SW 1271 (cell line): ENCODE measurements at places on chromosomes 1 and 21.

GRCh38 chr1:81165963-81166362, 634.8 kb upstream of the ADGRL2 start:
- DNase-seq, result no peak

GRCh38 chr1:27543284-27543683, 53.3 kb upstream of the WASF2 start:
- DNase-seq, result no peak

DNA sequence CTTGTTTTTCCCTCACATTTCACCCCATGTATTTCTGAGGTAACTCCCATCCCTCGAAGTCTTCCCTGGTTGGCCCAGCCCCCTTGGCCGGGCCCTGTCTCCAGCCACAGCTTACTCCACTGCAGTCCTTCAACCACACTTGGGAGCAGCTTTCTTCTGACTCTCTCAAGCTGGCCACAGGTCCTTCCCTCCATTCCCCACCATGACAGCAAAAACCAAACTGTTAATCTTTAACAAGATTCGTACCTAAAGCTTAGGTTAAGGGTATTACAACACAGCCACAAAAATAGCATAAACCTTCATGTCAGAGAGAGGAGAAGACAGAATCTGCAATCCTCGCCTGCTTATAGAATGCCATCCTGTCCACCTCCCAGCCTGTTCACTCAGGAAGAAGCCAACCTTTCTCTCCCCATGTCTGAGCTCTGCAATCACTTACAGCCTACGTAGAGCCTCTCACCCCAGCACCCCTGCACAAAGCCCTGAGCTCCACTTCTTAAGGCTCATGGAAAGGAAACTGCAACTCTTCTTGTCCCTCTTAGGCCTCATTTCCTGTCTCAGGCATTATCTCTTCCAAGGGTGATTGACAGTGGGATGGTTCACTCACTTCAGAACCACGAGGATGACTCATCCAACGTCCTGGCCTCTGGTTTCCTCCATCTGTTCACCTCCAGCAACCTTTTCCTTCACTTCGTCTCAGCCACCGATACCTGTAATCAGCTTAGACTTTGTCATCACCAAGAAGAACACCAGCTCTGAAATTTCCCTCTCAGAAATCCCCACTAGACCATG, 72.8 kb downstream of the CD2 start:
- no peak for DNase-seq

DNA sequence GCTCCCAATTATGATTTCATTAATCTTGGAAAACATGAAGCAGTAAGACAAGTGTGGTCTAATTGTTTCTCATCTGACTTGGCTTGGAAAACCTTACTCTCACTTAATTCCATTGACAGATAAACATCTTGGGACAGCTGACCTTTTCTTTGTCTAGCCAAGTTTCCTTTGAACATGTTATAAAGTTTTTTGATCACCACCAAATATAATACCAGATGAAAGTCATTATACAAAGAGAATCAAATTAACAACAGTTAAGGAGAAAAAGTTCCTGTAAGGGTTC, 50.2 kb downstream of the ALG14 start:
- DNase-seq, result no peak

- no peak for DNase-seq
Measured at GRCh38 chr1:218787826-218788225, 385.9 kb upstream of the LYPLAL1 start.

- no peak for DNase-seq
Measured at GRCh38 chr1:170661646-170662411, 2.1 kb upstream of the PRRX1 start.

DNA sequence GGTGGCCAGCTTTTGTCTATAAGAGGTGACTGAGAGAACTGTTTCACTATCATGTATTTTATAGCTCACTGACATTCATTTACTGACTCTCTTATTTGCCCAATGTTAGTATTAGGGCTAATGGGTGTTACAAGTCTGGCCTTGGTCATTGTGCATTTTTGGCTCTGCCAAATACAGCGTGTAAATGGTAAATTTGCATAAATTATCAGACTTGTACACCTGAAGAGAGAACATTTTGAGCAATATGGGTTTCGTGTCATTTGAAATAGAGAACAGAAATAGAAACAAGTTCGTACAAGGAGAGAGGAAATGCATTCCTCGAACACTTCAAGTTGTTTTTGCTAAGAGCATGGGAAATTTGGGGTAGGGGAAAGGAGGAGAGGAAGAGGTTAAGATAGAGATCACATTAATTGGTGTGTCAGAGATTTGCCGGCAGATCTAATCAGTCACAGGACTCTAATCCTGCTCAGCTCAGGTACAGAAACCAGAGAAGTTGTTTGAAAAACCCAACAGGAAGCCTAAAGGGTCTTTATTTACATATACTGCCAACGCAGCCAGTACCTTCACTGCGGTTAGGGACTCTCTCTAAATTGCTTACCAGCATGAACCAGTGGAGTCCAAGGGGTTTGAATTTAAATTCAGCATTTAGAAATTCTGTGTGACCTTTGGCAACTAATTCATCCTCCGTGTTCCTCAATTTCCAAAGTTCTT, 261.5 kb downstream of the GPATCH2 start:
- DNase-seq, result no peak

DNA sequence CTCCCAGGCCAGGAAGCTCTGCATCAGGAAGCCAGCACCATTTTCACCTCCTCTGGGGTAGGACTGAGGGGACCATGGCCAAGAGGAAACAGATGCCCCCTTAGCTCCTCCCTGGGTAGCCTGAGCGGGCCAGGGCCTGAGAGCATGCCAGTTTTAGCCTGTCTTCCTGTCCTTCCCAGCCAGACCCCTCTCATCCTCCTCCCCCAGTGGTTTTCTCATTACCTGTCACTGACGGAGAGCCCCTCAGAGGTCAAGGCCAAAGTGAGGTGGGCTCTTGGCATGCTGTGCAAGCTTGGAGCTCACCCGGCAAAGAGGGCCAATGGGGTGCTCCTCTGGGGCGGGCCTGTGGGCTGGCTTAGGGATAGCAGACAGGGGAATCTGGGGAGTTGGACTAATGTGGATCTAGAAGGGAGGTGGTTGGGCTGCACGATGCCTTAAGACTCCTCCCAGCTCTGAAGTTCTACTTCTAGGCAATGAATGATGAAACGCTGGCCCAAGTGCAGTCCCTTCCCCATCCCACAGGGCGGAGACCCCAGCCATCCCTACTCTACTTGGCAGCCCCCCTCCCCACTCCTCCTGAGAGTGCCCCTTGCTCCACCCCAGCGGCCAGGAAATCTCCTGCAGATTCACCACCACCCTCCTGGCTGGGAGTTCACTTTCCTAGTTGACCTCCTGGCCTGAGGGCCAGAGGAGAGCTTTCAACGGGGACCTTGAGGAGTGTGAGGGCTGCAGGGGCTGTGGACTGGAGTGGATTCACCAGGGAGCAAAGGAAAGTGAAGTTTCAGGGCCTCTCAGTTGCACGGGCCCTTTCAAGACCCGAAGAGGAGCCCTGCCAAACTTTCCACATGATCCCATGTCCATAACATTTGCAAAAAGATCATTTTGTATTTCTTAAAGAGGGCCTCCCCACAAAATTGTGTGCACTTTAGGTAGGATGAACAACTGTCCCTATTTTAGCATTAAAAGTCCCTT, 9.4 kb upstream of the LMNA start:
- no peak for DNase-seq

GRCh38 chr1:243667591-243667990, 182.5 kb downstream of the AKT3 start:
- DNase-seq, result no peak

- DNase-seq, result no peak
Measured at GRCh38 chr1:246639732-246640131, 73.5 kb downstream of the CNST start.

- DNase-seq, result no peak
Measured at GRCh38 chr1:57124768-57125446, 159.1 kb upstream of the C8B start.

DNA sequence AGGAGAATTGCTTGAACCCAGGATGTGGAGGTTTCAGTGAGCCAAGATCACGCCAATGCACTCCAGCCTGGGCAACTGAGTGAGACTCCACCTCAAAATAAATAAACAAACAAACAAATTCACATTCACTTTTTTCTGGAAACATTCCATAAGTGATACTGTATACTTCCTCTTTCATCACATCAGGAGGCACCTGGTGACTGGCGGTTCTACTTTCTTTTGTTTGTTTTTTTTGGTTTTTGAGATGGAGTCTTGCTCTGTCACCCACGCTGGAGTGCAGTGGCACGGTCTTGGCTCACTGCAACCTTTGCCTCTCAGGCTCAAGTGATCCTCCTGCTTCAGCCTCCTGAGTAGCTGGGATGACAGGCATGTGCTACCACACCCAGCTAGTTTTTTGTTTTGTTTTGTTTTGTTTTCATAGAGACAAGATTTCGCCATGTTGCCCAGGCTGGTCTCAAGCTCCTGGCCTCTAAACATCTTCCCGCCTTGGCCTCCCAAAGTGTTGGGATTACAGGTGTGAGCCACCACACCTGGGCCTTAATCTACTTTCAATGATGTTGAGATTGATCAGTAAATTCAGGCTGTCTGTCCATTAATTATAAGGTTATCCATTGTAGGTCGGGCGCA, 10.7 kb downstream of the HAPLN2 start:
- DNase-seq, result no peak

- DNase-seq, result no peak
Measured at GRCh38 chr1:239619190-239619589, 232.8 kb downstream of the CHRM3 start.

DNA sequence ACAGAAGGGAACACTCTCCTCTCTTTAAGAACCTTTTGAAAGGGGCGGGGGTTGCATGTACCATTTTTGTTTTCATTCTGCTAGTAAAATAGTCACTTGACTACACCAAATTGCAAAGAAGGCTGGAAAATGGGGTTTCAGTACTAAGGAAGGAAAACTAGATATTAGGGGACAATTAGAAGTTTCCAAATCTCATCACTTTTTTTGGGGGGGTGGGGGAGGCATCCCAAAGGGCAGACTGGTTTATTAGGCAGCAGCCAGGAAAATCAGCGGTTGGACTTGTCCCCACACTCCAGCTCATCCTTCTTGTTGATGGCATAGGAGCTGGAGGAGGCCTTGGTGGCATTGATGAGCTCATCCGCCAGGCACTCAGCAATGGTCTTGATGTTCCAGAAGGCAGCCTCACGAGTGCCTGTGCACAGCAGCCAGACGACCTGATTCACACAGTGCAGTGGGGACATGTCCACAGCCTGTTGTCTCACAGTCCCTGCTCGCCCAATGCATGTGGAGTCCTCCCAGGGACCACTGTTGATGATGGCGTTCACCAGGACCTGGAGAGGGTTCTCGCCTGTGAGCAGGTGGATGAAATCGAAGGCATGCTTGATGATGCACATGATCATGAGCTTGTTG, 1.7 kb upstream of the TMEM50B start:
- DNase-seq, result no peak

DNA sequence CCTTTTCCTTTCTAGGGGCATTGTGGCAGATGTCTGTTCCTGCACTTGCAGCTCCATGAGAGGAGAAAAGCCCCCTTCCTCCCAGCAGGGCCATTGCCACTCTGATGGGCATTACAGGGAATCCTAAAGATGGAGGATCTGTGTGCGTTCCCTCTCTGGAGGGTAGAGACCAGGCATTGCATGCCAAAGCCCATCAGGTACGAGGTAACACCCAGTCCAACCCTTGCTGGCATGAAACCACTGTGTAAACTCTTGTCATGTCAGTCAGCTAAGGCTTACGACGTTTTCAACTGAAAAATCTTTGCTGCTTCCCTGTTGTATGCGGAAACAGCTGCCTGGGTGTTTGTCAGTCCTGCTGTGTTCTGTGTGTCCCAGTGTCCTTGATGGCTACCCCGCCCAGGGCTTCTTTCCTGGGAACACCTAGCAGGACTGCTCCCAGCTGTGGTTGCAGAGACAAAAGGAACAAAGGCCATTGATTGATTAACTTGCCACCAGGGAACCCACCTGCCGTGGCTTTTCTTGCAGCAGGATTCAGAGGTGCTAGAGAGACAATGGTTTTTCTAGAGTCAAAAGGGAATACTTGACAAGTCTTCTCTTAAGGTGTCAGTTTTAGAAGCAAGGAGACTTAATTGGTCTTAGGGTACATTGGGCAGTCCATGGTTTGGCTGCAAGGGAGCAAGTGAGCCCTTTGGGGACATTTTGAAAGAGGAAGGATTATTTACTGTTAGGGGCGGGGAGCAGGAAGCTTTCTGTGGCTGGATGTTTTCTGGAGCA, 24.6 kb downstream of the B3GALT5 start:
- no peak for DNase-seq

DNA sequence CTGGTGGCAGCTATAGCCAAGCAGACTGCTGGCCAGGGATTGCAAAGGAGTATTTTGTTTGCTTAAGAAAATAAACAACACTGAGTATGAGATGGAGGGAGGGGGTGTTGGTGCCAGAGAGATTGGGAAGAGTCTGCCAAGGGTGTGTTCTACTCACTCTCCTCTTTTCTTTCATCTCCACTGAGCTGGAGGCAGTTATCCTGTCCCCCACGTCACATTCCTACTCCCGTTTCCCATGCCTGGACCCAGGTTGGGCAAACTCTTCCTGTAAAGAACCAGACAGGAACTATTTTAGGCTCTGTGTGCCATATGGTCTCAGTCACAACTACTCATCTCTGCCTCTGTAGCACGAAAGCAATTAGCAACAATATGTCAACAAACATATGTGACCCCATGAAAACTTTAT, 1.4 kb upstream of the IL24 start:
- DNase-seq, result no peak

DNA sequence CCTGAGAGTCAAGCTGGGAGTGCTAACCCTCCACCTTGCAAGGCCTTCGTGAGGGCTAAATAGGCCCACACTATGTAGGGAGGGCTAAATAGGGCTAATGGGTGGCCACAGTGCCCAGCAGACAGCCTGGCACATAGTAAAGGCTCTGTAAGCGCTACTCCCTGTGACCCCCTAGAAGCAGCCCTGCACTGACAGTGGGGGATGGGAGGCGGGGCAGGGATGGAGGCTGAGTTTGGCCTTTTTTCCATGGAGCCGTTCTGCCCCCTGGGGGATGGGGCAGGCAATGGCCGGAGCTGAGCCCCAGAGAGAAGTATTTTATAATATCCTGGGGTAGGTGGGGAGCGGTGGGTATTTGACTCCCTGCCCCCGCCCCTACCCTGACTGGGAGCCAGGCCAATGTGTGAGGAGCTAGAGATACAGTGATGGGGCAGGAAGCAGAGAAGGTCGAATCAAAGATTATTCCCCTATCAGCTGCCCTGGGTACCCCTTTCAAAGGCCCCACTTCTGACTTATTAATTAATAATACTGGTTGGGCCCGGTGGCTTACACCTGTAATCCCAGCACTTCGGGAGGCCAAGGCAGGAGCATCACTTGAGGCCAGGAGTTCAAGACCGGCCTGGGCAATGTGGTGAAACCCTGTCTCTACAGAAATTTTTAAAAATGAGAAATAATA, 42.3 kb downstream of the LACTBL1 start:
- DNase-seq, result peak; percentile 15
